PC-3 (cell line): ENCODE measurements at places on chromosomes 6 and 20. TPM values are rescaled to one million over a fixed set of nuclear protein-coding genes. Genes with fewer than 3 reads are reported as not detected.

The OCSTAMP gene
- total RNA-seq = not detected in 2 replicates

The SOBP gene
- 0.15 and 0.17 TPM in 2 replicates for total RNA-seq

The PDYN gene
- not detected in 2 replicates for total RNA-seq

DNA sequence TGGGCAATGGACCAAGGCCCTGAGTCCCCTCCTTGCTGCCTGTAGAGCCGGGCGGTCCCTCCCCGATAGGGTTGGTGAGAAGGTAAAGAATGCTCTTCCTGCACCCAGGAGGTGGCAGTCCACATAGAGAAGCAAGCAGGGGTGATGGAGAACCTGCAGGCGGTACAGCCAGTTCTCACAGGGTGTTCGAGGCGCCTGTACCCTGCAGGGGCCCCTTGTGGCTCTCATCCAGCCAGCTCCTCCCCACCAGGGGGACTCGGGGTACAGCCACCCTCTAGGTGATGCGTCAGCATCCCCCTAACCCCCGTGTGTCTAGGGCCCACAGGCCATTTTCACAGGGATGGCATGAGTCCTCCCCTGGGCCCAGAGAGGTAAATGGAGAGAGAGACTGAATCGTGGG, 5.1 kb upstream of the COL9A3 start:
- DNase-seq = no peak

DNA sequence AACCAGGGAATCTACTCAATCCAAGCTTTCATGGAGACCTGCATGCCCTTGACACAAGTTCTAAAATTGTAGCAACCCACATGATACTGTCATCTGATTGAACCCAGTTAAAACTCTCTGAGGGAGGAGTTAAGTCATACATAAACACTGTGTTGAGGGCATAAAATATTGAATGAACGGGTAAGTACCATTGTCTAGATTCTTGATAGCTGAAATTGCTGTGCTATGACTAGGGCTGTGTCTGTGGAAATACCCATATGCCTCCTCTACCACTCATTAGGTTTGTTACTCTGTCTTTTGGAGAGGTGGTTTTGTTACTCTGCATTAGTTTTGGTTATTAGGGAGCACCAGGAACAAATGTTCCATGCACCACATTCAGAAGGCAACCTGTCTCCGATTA, 7.6 kb downstream of the ENPP4 start:
- DNase-seq = no peak

DNA sequence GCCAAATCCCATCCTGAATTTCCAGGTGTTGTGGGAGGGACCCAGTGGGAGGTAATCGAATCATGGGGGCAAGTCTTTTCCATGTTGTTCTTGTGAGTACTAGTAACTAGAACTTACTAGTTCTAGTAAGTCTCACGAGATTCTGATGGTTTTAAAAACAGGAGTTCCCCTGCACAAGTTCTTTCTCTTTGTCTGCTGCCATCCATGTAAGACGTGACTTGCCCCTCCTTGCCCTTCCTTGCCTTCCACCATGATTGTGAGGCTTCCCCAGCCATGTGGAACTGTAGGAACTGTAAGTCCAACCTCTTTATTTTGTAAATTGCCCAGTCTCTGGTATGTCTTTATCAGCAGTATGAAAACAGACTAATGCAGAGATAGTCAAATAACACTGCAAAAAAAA, 122.7 kb upstream of the BEND6 start:
- DNase-seq = no peak

- DNase-seq = no peak
Observed at GRCh38 chr6:24146871-24147270, 20.9 kb downstream of the NRSN1 start.

GRCh38 chr6:137954253-137954652, 87.2 kb downstream of the TNFAIP3 start:
- DNase-seq = no peak

DNA sequence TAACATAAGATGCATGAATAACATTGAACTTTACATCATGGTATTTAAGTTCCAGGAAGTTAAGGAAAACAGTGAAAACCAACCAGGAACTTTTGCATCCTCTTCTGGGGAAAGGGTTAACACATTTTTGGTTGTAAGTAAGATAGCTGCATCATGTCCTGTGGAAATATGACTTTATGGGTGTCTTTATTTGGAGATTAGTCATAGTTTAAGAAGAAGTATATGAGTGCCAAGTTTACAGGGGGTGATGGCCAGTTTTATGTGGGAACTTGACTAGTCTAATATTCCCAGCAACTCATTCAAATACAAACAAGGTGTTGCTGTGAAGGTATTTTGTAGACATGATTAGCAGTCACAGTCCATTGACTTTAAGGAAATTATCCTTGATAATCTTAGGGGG, 78.0 kb downstream of the PDE10A start:
- DNase-seq = peak; percentile 77

DNA sequence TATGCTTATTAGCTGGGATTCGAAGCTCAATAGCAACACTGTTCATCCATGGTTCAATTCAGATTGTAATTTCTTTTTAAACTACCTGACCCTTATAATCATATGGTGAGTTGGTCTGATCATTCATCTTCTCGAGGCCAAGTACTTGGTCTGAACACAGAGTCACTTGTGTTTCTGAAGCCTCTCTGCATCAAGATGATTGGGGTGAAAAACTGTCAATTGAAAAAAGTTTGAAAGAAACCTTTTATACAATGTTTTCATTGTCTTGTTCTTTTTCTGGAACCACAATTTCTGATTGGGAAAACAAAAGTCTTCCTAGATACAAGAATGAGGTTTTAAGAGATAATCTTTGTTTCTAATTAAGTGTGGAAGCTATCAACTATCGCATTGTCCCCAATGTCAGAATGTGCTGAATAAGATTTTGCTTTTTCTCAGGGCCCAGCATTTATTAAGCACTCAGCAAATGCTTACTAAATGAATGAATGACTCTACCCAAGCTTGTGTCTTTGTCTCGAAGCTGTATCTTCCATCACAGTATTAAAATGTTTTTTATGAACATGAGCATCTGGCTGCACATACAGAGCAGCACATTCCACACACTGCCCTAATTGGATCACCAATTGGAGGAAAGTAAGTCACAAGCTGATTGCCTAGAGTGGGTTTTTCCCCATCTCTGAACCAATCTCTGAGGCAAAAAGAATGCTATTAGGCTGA, 45.0 kb upstream of the MOXD1 start:
- DNase-seq = no peak

DNA sequence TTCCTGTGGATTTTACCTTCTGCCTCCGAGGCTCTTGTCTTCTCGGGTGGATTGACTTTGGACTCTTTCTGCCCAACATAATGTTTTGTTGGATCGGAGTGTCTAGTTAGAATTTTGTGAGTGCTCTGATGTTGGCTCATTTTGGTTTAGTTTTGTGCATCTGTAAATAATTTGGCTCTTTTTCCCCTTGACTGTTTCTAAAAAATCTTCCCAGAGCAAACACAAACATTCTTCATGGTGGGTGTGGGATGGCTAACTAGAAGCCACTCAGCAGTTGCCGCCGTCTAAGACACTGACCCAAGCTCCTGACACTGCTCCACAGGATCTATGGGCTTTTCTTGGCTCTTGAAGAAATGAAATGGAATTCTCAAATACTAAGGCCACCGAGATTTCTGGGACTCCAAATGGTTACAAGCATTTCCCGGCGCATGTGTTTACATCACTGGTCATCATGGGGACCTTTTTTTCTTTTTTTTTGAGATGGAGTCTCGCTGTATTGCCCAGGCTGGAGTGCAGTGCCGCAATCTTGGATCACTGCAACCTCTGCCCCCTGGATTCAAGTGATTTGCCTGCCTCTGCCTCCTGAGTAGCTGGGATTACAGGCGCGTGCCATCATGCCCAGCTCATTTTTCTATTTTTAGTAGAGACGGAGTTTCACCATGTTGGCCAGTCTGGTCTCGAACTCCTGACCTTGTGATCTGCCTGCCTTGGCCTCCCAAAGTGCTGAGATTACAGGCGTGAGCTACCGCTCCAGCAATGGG, 92.0 kb upstream of the FRMD1 start:
- DNase-seq = no peak

DNA sequence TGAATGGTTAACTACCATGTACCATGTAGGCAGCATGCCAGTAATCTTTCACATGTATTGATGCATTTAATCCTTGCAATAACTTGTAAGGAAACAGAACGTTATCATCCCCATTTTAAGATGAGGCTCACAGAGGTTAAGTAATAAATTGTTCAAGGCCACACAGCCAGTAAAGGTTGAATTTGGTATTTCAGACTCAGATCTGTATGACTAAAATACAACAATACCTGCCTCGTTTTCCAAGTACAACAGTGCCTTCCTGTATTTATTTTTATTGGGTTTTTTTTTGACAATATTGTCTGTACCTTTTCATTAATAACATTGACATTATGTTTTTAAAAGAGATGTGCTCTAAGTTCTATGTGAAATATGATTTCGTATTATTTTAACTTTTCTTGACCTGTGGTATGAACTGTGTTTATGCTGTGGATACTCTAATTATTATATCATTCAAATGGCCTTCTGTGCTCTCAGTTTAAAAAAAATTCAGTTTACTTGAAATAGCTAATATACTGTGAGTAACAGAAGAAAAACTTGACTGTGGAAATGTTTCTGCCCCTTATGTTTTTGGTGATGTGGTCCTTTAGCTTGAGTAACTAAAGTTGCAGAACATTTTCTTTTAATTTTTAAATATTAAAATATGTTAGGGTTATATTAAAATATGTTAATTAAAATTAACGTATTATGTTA, 39.7 kb downstream of the XRN2 start:
- DNase-seq = no peak

DNA sequence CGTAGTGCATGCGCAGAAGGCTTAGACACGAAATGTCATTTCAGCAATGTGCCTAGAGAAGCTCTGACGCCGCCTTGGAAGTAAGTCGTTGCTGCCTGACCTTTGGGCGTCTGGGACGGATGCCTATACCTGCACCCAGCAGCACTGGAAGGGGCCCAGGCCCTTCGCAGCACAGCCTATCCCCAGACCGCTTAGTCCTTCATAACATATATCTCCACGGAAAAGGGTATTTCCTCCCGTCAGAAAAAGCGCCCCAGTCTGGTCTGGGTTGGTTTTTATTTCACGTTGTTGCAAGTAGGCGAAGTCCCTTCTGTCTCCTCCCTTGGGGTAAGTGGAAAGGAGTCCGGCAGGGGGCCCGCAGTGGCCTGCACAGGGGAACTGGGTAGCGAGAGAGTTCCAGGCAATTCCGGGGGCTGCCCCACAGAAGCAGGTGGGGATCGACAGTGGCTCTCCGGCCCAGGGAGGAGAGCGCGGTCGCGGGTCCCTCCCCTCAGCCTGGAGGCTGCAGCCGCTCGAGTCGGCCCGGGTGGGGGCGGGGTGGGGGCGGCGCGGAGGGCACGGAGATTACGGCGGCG, 559 bp upstream of the EYA4 start:
- DNase-seq = peak; percentile 55

DNA sequence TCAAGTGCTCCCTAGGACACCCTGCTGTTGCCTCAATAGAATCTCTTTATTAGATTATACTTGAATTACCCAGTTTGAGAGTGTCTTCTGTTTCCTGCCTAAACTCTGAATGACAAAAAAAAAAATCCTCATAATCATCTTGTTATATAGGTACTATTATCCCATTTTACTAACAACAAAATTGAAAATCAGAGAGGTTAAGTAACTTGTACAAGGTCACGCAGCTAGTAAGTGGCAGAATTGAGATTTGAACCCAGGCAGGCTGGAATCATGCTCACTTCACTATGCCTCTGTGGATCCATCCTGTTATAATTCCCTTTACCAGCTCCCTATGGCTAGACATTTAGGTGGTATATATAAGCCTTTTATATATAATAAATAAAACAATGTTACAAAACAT, 36.6 kb upstream of the UBR2 start:
- no peak for DNase-seq

DNA sequence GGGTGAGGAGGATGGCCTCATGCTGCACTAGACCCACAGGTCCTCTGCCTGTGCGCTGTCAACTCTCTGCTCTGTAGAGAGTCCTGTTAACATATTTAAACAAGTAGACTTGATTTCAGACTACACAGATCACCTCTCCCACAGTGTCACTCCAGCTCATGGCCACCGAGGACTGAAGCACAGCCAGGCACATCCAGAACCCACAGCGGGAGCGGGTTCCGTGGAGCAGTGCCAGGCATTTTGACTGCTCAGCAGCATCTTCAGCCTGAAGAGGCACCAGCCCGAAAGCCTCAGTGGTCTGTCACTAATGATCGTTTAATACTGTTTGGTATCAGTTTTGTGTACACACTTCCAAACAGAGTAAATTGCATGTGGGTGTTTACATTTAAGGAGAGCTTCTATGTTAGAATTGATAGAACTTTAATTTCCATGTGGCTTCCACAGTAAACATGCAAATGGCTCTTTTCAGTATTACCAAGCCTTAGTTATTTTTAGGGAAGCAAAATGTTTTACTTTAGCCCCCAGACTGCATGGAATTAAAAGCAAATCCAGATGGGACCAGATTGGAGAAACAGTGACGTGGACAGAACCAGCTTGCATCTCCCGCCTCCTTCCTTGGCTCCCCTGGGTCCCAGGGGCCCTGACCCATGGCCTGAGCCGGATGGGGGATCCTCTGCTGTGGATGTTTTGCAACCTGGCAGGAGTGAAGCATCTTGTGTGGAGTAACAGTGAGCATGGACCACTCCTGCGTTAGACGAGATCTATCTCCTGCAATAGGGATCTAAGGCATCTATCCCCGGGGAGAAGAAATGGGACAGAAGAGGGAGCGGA, 196.7 kb upstream of the CDH4 start:
- no peak for DNase-seq

- no peak for DNase-seq
Observed at GRCh38 chr6:48658915-48659314, 547.9 kb upstream of the PTCHD4 start.

DNA sequence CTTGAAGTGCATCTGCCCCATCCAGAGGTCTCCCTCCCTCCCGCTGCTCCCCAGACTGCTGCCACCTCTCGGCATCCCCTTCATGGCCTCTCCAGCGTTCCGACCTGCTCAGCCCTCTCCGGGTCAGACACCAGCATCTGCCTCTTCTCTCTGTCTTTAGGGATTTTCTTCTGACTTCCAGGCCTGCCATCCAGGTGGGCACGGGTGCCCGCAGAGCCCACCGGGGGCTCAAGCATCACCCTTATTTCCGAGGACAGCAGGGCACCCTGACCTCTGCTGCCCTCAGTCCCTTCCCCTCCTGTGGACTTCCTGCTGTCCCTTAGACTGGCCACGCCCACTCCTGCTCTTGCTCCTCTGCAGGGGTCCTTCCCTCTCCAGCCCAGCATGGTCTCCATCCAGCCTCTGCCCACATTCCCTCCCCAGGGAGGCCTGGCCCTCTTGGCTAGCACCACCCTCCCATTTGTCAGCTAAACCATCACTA, 3.3 kb downstream of the NPEPL1 start:
- DNase-seq = no peak

GRCh38 chr6:37110500-37111461, 59.2 kb upstream of the PIM1 start:
- no peak for DNase-seq

- no peak for DNase-seq
Observed at GRCh38 chr20:46883892-46884291, 10.8 kb upstream of the EYA2 start.

GRCh38 chr20:1526896-1527295, 30.6 kb downstream of the SIRPD start:
- DNase-seq = peak; percentile 50

DNA sequence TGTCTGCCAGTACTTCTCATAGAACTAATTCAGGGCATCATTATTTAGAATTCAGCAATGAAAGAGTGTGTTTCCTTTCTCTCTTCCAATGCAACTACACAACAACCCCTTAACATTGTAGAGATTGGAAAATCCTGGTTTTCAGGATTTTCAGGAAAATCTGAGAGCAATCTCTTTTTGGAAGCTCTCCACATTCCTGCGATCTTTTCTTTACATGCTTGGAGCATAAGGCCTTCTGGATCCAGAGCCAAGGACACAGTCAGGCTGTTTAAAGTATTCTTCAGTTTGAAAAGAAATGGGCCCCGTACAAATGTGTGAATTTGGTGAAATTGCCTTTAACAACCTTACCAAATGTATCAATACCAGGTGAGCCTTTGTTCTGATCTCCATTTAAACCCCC, 469.7 kb downstream of the PKHD1 start:
- no peak for DNase-seq
